SW480 (cell line): ENCODE measurements at places on chromosomes 1 and 21.

DNA sequence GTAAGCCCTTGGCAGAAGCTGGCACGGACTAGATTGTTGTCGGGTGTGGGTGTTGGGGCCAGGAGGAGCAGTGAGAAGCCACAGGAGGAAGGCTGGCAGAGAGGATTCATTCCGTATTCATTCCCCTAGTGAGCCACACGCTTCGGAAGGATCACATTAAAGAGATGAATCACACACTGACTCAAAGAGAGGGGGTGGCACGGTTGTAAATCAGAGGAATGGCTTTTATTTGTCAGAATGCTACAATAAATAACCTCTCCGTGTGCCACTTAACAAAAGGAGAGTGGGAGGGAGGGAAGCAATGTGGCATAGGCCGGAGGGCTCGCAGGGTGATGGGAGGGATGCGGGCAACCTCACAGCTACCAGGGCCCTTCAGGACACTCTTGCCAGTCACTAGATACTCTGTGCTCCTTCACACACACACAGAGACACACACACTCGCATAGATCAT, 135.5 kb downstream of the HIVEP3 start:
- DNase-seq: peak; percentile 98

- DNase-seq: no peak
These were observed 89.2 kb upstream of the GRIK3 start for GRCh38 chr1:37123276-37124115.

- no peak for DNase-seq
These were observed 90.7 kb downstream of the XCL2 start for GRCh38 chr1:168453056-168453455.

- DNase-seq: no peak
These were observed 30.9 kb upstream of the SERTAD4 start for GRCh38 chr1:210201681-210202080.

GRCh38 chr1:69121723-69122122, 446.0 kb upstream of the LRRC7 start:
- no peak for DNase-seq

DNA sequence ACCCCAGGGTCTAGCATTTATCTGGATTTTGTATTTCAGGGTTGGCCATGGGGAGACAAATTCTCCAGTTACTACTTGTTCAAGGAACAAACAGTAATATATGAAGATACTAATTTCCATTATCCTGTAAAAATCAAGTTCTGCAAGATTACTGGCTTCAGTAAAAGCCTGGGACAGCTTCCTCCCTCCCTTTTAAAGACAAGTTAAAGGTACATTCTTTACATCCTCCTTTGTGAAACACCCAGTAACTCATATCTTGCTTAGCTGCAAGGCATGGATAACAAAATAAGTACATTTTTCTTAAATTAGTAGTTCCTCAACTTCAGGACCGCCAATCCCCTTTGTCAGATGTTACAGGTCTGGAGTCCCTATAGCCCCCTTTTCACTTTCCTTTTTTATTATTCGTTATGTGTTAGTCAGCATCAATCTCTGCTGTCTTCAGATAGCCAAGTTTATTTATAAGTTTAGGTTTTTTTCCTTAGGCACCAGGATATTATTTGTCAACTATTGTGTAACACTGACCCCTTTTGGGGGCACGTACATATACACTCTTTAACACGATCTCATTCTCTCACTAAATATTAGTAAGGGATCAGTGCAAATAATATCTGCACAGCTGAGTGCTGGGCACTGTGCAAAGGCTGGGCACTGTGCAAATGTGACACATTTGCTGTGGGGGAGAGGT, 9.8 kb downstream of the ERRFI1 start:
- DNase-seq: no peak

DNA sequence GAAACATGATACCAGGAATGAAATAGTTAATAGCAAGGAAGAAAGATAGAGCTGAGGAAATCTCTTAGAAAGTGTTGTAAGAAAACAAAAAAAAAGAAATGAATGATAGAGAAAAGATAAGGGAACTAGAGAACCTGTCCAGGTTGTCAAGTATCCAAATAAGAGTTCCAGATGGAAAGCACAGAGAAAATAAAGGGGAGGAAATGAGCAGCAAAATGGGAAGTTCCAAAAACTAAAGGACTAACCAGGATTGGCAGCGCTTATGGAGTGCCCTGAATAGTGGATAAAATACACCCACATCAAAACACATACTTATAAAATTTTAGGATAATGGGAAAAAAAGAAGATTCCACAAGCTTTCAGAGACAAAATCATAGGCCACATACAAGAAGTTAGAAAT, 55.2 kb downstream of the ARHGAP29 start:
- DNase-seq: no peak

GRCh38 chr1:80624682-80625081, 1176.1 kb upstream of the ADGRL2 start:
- DNase-seq: no peak

DNA sequence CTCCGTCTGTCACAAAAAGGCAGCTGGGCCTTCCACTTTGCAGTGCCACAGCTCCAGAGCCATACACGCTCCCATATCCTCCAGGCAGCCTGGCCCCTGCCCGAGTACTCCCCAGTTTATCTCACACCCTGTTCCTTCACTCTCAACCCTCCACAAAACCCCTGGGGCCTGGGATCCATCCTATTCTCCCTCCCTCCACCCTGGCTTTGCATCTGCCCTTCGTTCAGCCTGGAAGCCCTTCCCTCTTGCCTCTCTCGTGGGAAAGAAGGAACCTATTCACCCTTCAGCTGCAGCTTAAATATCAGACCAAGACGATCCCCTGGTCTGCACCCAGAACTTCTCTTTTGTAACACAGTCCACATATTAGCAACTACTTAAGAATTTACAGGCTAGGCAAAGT, 56.7 kb downstream of the CAMK2N1 start:
- no peak for DNase-seq

GRCh38 chr1:114034567-114035303, 55.5 kb downstream of the OLFML3 start:
- DNase-seq: no peak

- DNase-seq: no peak
These were observed 220.5 kb downstream of the FOXD2 start for GRCh38 chr1:47658161-47658920.

DNA sequence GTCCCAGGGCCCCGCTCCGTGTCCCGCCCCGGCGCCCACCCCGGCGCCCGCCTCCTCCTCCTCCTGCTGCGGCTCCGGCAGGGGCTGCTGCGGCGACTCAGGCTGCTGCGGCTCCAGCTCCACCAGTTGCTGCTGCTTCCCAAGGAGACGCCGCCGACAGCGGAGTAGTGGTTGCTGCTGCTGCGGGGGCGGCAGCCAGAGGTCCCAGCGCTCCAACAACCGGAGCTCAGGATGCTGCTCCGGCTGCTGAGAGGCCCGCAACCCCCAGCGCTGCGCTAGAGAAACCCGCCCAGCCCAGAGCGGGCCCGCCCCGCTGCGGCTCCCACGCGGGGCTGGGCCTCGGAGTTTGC, 1.1 kb downstream of the CRCT1 start:
- peak; percentile 31 for DNase-seq

DNA sequence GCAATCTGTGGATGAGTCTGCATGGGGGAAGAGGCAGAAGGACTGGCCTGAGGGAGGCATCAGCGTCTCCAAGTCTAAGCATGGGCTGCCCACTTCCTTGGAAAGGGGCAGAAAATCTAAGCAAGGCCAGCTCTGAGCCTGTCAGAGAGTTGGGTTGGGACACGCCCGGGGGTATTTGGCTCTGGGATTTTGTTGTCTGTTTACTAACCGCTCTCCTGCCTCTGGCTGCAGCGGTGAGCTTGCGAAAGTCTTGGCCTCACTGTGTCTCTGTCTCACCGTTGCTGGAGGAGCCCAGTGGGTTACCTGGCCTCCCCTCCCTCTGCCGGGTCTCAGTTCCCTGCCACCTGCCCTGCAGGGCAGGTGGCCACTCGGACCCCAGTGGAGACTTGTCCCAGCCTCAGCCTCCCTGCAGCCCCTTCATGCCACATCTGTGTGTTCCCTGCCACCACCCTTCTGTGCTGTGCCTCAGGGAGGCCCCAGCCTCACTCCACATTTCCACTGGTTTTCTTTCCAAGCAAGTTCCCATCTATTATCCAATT, 33.7 kb downstream of the EDN2 start:
- DNase-seq: no peak

- no peak for DNase-seq
These were observed 1.5 kb downstream of the QSOX1 start for GRCh38 chr1:180156201-180156600.

- DNase-seq: no peak
These were observed 68.8 kb upstream of the BMP8A start for GRCh38 chr1:39422614-39423013.

GRCh38 chr1:99944192-99944591, 25.6 kb upstream of the SLC35A3 start:
- no peak for DNase-seq
